ENCODE measurements at places on chromosomes 3 and 15. TPM values are rescaled to one million over a fixed set of nuclear protein-coding genes. Genes with fewer than 3 reads are reported as not detected.

EPHA6 gene
- total RNA-seq: 0.96 TPM

HOMER2 gene
- 18.7 TPM for total RNA-seq

UCN2 gene
- total RNA-seq: 1.3 TPM

DNA sequence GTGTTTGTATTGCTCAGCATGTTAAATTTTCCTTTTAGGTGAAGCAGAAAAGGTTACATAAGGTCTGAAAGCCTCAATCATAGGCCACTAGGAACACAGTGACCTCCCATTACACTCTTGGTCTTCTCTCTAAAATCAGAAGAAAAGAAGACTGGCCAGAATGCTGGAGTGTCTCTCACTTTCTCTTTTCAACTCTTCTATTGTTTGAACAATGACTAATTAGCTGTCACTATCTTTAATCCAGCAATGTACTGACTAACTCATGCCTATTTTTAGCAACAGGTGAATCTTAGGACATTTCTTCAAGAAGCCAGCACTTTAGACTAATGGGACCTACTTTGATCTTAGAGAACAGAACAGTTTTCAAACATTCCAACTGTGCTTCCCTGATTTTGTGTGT, 142.8 kb downstream of the TGFBR2 start:
- DNase-seq: no peak

- no peak for DNase-seq
Measured at GRCh38 chr15:98689431-98689861, 41.1 kb downstream of the IGF1R start.

DNA sequence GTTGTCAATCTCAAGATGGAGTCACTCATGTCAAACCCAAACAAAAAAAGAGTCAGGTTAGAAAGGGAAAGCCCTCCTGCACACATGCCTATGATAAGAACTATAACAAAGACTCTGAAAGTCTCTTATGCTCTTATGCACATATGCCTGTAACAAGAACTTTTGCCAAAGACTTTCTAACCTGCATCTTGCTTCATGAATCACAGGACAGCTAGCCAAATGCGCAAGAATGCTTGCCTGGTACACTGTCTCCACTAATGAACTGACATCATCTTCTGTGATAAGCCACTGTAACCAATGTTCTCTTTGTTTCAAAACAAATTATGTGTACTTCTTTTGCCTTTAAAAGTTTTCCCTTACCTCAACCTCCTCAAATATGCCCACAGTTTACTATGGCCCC, 18.2 kb upstream of the EHHADH start:
- DNase-seq: no peak
